ENCODE measurements at places on chromosomes 2 and 18.

DNA sequence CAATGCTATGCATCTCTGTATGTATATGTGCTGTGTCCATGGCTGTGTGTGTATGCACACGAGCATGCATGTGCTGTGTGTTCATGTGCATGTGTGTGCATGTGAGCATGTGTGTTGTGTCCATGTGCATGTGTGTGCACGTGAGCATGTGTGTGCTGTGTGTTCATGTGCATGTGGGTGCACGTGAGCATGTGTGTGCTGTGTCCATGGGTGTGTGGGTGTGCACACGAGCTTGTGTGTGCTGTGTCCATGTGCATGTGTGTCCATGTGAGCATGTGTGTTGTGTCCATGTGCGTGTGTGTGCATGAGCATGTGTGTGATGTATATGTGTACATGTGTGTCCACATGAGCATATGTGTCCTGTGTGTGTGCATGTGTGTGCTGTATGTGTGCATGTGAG, 414.4 kb upstream of the SALL3 start:
- DNase-seq: no peak

GRCh38 chr2:8659735-8660492, 21.9 kb upstream of the ID2 start:
- DNase-seq: no peak

DNA sequence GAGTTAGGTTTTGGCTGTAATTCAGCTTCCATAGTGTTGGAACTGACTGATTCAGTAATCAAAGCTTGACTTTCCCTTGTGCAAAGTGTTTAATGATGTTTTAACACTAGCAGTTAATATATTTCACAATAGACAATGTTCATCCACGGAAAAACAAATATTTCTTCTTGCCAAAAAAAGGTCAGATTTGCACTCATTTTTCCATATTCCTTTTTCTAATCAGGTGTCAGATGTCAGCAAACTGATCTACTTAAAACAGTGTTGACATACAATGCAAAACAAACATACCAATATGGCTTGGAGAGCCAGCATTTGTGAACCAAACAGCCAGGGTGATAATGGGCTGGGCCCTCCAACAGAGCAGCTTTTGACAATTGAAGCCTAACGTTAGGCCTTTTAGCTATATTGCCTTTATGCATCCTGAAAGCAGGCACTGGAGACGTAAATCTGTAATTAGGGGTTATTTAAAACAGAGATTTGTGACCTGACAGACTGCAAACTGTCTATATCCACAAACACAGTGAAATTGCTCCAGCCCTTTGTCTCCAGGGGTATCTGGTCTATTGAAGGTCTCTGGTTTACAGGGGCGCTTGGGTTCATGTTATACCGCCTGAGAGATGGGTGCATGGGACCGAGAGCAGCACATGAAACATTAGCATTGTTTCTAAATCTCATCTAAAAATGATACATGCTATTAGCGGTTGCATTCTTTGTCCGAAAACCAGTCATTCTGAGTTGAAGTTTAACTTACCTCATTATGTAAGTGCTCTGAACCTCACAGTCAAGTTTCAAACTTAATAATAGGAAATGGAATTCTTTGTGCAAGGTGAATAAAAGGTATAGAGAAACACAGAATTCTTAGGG, 7.1 kb upstream of the CDCA7 start:
- no peak for DNase-seq

DNA sequence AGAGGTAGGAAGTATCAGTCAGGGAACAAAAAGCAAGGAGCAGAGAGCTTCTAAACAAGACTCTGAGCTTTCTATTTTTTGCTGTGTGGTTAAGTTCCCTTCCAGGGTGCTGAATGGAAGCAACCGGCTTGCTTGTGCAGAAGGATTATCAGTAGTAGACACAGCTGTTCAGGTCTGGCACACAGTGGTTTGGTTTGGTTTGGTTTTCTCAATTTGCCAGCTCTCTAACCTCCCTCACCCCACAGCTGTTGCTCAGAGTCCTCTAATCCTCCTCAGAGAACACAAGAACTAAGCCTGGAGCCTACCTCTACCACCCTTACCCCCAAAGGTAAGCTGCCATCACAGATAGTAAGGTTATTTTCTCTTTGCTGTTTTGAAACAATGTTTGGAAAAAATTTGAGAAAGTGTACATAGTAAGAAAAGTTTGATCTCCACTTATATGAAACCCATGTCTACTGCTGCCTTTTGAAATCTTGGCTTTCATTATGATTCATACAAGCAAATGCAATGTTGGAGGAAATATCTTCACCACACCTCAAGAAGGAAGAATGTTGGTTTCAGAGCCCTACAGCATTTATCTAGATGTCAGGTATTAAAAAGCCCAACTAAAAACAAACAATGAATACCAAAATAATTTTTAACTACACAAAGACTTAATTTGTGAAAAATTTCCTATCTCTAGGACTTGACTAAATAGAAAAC, 255.3 kb downstream of the NR4A2 start:
- DNase-seq: no peak

- DNase-seq: no peak
Measured at GRCh38 chr18:55405475-55405874, 182.5 kb downstream of the TCF4 start.

DNA sequence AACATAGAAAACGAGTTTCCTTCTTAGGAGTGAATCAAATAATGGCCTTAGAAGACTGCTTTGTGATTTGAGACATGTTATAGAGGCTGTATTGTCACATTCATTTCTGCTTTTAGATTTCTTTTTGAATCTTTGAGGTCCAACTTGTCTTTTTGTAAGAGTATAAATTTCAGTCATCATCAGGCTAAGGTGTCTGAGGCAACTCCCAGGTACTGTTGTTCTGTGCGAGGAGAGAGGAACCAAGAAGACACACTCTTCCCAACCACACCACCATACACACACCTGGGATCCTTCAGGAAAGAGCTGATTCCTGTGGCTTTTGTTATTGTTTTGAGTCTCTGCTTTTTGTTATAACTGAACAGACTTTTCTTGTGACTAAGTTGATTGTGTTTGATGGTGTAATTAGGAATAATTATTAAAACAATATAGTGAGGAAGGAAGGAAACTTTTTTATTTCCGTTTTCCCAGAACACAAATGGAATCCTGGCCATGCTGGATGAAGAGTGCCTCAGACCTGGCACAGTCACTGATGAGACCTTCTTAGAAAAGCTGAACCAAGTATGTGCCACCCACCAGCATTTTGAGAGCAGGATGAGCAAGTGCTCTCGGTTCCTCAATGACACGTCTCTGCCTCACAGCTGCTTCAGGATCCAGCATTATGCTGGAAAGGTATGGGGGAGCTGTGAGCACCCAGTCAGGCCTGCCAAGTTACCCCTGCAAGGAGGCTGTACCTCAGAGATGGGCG, 140.4 kb downstream of the MYO1B start:
- DNase-seq: no peak

- DNase-seq: no peak
Measured at GRCh38 chr18:24630346-24630880, 170.0 kb downstream of the HRH4 start.

GRCh38 chr2:165505514-165505913, 36.0 kb downstream of the CSRNP3 start:
- DNase-seq: no peak

DNA sequence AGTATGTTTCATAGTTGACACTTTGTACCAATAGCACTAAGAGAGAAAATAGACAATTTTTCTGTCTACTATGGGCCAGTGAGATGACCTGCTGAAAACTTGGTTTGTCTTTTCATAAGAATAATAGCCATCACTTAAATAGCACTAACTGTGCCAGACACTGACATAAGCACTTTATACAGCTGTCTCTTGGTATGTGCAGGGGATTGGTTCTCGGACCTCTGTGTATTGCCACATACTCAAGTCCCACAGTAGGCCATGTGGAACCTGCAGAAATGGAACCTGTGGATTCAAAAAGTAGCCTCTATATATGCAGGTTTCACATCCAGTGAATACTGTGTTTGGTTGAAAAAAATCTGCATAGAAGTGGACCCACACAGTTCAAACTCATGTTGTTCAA, 126.7 kb downstream of the XRCC5 start:
- DNase-seq: no peak

DNA sequence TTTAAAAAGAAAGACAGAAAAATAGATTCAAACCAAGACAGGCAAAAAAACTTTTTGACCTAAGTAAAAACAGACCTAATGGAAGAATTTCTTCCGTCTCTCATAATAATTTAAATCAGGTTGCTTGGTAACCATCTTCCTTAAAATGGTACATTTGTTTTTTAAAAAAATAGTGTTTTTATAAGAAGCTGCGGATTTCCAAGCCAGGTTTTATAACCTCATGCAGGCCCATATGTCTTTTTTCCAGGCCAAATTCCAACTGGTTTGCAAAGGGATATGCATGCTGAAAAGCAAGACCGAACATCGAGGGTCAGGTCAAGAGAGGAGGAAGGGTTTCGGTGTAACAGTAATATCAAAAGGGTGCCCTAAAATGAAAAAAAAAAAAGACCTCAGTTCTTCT, 172.9 kb downstream of the MAIP1 start:
- no peak for DNase-seq

DNA sequence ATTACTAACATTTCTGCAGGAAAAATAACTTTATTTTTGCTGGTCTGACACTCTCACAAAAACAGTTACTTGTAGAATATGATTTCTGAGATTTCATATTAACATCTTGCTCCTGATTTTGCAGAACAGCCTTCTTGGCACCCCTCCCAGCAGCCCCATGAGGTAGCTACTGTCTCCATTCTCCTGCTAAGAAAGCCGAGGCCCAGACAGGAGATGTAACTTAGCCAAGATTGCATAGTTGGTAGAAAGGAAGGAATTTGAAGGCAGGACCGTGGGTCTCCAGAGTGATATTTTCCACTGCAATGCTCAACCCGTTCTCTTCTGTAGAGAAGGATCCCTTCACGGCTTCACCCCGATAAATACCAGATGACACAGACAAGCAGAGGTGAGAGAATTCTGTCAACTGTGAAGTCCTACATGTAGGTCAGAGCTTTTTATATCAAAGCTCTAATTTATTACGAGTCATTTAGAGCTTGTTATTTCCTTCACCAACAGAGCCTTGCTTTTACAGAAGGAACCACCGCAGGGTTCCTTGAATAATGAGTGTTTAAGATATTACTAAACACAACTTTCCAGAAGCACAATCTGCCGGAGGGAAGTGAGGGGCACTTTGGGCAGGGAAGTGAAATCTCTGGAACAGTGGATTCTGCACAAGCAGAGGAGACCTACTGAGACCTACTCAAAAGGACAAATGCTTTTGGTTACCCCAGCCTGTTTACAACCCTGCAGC, 48.0 kb upstream of the MYCN start:
- no peak for DNase-seq

GRCh38 chr2:2804528-2804927, 473.5 kb upstream of the MYT1L start:
- DNase-seq: no peak

GRCh38 chr2:68371581-68371980, 6.5 kb downstream of the PLEK start:
- no peak for DNase-seq

DNA sequence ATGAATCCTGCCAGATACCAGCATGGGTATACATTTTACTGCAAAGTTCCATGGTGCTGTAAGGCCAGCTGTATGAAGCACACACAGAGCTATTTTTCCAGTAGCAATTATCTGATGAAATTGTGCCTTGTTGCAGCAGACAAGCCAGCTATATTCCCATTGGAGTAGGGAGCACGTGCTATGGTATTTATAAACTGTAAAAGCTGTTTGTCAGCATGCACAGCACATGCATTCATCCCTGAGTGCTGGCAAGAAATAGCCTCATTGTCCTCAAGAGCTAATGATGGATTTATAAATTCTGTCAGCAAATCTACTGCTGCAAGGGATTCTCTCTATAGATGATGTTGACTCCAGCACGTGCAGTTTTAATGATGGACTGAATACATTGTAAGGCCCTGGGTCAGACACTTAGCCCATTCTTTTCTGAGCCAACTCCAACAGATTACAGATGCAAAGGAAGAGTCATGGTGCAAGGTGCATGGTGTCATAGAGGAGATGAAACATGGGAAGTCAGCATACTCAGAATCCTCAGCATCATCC, 61.7 kb downstream of the KCNS3 start:
- no peak for DNase-seq

DNA sequence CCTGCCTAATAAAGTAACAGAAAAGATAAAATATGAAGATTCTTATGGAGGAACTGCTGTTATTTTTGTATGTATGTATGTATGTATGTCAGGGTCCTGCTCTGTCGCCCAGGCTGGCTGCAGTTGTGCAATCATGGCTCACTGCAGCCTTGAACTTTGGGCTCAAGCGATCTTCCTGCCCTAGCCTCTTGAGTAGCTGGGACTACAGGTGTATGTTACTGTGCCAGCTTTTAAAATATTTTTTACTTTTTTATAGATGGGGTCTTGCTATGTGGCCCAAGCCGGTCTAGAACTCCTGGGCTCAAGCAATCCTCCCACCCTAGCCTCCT, 26.7 kb downstream of the ANKRD29 start:
- no peak for DNase-seq

DNA sequence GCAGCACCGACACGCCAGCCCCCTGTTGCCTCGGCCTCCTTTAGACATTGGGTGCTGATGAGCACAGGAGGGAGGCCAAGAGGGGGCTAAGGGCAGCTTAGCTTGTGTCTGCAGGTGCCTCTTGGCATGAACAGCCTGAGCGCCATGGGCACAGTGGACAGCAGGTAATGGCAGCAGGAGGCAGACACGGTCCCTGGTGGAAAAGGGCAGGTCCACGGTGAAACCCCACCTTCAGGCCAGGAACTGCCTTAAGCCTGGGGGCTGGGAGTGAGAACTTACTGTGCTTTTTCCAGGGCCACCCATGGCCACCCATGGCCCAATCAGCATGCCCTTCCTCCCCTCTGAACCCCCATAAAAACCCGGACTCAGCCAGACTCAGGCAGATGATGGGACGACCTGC, 633.4 kb upstream of the TMEFF2 start:
- no peak for DNase-seq

DNA sequence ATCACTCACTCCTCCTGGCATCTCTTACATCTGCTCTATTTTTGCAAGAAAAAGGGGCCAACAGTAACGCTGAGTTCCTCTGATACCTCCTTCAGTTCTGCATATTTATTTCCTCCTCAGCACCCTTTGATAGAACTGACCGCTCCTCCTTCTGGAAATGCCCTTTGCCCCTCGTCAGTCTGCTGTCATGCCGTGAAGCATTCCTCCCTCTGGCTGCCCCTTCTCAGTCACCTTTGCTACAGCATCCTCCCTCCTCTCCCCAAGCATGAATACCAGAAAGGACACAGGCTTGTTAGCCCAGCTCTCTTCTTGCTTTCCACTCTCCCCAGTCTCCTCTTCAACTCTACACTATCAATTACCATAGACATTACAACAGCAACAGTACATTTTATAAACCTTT, 135.4 kb downstream of the NBAS start:
- DNase-seq: no peak
